NCI-H1436 treated with DMSO at 0.1 percent for 48 hours (cell line): ENCODE measurements at places on chromosomes 1 and 21.
A peak's percentile ranks its signal among the peaks of the same experiment; 100 is the strongest.

DNA sequence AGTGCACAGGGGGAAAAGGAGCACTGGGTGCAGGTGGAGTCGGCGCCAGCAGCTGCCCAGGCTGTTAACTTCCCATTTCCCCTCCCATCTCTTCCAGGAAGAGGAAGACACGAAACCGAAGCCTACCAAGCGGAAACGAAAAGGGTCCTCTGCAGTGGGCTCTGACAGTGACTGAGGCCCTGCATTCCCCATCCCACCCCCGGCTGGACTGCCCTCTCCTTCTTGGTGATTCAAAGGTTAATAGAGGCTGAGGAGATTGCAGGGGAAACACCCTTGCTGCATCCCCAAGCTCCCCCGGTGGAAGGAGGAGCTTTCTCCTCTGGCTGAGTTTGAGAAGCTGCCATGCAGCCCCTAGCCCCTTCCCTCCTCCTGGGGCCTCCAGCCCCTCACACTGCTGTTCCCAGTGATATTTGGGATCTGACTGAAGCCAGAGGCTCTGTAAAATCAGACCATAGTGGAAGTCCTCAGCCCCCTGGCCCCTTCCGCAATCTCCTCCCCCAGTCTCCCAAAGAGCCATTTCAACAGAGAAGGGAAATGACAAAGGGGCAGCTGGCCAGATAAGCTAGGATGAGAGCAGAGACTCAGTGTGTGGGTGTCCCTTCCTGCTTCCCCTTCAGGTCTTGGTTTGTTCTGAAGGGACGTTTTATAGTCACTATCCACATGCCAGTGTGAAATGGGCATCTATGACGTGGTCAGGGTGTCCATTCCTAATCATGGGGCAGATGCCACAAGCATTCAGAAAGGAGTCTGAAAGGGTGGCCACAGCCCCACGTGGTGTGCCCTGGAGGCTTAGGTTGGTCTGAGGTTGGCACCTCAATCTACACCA, 1.9 kb upstream of the SLC27A3 start:
- no peak for DNase-seq

- no peak for DNase-seq
These were observed 72.5 kb downstream of the OBSCN start for GRCh38 chr1:228280106-228280901.

DNA sequence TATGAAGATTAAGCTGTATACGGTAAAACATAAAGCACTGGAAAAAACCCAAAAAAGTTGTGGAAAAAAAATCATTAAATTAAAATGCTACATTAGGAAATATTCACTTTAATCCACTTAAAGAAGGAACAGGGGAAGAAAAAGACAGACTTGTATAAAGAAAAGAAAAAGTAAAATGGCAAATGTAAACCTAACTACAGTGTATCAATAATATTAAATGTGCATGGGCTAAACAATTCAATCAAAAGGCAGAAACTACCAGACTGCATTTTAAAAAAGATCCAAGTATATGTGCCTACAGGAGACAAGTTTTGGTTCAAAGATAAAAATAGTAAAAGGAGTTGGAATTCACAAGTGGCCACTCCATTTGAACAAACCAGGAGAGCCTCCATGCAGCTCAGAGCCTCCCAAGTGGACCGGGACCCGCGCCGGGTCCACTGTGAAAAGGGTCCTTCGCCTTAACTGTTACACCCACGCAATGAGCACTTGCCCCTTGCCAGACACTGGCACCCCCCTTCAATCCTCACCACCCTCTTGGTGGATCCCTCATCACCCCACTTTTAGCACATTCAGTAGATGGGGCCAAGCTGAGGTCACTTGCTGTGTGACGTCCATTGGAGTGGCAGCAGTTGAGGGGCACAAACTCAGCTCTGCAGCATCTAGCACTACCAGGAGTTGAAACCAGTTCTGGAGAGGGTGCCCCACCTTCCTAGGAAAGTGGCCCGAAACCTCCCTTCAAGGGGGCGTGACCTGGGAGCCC, 898 bp downstream of the C1orf174 start:
- DNase-seq = no peak

DNA sequence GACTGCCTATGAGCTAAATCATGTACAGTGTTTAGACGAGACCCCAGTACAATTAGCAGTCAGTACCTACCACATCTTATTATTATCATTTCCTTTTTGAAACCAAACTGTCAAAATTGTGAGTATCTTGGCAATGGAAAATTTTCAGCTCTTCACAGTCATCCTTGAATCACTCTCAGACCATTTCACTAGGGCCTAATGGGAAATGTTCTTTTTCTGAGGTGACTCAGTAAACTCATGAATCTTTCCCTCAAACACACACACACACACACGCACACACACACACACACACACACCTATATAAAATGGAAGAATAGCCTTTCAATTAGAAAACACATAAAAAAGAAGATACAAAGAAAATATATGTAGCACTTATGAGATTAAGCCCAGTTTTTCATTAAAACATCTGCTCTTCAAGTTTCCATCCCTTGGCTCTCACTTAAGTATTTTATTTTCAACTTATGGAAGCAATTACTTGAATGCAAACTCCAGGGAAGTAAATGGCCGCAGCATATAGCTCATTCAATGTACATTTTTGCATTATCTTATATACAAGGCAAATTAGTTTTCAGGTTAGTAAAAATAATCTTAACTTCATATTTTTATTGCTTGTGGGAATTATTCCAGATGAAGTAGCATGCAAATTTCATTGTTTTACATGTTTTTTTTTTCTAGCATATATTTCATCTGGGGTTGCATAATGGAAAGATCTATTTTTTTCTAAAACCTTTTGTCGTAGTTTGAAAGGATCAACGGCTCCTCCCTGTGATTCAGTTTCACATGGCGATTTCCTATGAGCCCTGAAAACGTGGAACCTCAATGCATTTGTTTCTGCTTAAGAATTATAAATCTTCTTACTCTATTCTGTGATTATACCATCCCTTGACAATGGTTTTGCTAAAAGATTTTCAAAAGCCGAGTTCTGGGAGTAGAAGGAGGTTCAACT, 46.3 kb upstream of the TMPRSS15 start:
- no peak for DNase-seq

DNA sequence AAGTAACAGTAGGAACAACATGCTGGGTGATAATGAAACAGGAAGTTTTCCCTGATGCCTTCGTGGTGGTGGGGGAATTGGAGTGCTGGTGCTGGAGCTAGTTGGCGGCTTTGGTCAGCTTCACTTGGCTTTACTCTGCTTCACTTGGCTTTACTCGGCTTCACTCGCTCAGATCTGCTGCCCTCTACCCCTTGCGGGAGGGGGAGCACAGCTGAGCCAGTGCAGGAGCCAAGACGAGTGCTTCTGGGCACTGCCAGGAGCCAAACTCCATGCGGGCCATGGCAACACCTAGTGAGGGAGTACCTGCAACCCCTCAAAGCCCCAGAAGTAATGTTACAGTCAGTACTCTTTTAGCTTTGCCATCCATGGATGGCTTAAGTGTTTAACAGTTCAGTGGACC, 10.6 kb upstream of the PRKACB start:
- DNase-seq = no peak

- DNase-seq = no peak
These were observed 361.1 kb upstream of the CHRM3 start for GRCh38 chr1:239025223-239025622.

- DNase-seq = no peak
These were observed 921.9 kb downstream of the ADGRL2 start for GRCh38 chr1:82722608-82723007.

DNA sequence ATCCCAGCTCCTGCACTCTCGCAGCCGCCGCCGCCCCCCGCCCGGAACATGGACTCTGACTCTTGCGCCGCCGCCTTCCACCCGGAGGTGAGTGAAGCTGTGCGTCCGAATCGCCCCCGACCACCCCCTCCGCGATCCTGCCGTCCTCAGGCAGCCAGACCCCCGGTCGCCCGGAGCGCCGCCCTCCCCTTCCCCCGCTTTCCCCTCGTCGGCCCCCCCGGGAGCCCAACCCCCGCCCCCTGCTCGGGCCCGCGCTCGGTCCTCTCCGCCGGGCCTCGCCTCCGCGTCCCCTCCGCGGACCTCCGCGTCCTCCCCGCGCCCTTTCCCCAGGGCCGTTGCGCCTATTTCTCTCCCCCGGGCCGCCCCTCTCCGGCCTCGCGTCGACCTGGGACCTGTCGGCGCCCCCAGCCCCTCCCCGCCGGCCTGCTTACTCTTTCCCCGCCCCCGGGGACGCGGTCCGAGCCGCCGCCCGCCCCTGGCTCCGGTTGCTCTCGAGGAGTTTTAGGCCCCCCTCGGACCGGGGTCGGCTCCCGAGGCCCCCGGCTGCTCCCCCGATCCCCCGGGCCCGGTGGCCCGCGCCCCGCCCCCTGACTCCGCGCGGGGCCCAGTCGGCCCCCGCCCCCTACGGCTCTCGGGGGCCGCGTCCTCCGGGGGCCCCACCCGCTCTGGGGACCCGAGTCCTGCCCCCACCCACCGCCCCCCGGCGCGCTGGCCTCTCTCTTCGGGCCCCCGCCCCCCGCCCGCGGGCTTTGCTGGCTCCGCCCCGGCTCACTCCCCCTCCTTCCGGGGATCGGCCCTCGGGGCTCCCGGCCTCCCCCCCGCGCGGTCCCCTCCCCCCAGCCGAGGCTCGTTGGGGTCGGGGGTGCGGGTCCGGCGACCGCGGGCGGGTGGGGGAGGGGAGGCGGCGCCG, 743 bp downstream of the PHF13 start:
- no peak for DNase-seq

DNA sequence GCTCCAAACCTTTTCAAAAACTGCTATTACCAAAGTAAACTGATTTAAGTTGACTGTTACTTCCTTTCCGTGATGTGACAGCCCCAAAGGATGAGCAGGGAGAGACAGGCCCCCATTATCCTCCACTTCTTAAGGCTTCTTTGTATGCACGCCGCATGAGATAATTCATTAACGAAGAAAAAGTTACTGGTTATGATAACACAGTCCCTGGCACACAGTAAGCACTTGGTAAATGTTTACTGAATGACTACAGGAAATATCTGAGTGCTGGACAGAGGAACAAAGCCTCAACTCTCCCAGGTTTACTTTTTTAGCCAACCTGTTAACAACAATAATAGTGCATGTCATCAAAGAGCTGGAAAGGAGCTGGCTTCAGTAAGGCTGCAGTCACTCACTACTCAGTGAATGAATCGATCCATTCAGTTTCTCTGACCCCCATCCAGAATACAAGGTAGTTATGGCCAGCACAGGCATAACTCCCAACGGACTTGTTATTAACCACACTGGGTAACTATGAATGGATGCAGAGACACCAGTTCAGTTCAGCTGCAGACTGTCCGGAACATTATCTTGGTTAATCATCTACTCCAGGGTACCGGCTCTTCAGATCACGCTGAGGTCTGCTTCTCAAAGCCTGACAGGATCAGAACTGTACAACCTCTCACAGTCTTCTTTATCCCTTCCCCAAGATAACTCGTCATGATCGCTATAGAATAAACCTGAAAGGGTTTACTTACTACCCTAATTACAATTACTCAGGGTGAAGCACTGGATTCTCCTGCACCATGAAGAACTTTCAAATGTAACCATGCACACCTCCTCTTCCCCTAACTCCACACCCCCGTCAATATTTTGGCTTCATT, 58.3 kb downstream of the TGFBR3 start:
- DNase-seq = no peak

DNA sequence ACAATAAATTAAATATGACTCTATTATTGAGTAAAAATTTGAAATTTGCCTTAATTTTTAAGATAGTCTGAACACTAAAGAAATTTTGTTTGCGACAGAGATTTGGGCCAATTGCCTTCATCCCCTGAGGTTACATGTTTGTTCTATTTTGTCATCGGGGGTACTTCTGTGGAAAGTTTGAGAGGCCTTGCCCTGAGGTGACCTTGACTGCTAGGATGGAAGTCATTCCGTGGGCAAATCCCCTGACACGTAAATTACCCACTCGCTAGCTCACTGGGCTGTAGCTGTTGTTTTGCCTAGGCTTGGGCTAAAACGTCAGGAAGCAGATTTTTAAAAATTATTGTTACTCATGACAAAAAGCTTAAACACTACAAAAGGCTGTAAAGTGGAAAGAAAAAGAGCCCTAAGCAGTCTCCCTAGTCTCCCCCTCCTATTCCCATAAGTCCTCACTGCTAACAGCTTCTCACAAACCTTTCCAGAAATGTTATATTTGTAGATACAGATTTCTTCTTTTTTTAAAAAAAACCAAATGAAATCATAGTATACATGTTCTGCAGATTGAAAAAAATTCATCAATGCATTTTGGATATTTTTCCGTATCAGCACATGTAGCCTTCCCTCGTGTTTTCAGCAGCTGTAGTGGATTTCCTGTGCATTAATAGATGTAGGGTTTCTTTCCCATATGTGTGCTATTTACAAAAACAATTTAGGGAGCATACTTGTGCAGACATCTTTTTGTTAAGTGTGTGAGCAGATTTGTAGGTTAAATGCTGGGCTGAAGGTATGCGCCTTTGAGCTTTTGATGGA, 142.7 kb downstream of the MRPS6 start:
- no peak for DNase-seq

- no peak for DNase-seq
These were observed 2.5 kb upstream of the STUM start for GRCh38 chr1:226545836-226546596.

- no peak for DNase-seq
These were observed 1.4 kb downstream of the GPR37L1 start for GRCh38 chr1:202124142-202124541.

GRCh38 chr1:202184750-202185460, 8.7 kb upstream of the LGR6 start:
- DNase-seq = peak; percentile 54

GRCh38 chr1:51329443-51330325, 678 bp downstream of the TTC39A start:
- DNase-seq = no peak

- no peak for DNase-seq
These were observed 135.8 kb upstream of the FGGY start for GRCh38 chr1:59161136-59161535.

DNA sequence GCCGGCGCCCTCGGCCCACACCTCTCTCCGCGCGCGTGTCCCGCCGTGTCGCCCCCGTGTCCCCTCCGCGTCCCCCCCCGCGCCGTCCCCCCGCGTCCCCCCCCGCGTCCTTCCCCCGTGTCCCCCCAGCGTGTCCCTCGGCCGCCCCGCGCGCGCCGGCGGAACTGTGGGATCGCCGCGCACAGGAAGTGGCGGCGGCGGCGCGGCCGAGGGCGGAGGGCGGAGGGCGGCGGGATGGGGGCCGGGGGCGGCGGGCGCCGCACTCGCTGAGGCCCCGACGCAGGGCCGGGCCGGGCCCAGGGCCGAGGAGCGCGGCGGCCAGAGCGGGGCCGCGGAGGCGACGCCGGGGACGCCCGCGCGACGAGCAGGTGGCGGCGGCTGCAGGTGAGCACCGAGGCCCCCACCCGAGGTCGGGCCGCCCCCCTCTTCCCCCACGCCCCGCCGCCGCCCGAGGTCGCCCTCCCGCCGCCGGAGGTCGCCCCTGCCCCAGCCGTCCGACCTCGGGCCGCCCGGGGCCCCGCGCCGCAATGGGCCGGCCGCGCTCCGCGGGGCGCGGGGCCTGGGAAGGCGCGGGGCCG, at the start of gene AGPAT3:
AGPAT3 (plus strand) TSS at position 262 of the 578 bp plus-strand sequence. CDS start 94,459 bp downstream, outside the sequence.
- DNase-seq = no peak
